T-helper 2 cell (primary cell): ENCODE measurements at places on chromosomes 5 and 9.
A peak's percentile ranks its signal among the peaks of the same experiment; 100 is the strongest.

- no peak for DNase-seq
Observed at GRCh38 chr5:115978779-115979178, 16.5 kb downstream of the LVRN start.

GRCh38 chr9:111953444-111953843, 56.8 kb downstream of the UGCG start:
- no peak for DNase-seq

DNA sequence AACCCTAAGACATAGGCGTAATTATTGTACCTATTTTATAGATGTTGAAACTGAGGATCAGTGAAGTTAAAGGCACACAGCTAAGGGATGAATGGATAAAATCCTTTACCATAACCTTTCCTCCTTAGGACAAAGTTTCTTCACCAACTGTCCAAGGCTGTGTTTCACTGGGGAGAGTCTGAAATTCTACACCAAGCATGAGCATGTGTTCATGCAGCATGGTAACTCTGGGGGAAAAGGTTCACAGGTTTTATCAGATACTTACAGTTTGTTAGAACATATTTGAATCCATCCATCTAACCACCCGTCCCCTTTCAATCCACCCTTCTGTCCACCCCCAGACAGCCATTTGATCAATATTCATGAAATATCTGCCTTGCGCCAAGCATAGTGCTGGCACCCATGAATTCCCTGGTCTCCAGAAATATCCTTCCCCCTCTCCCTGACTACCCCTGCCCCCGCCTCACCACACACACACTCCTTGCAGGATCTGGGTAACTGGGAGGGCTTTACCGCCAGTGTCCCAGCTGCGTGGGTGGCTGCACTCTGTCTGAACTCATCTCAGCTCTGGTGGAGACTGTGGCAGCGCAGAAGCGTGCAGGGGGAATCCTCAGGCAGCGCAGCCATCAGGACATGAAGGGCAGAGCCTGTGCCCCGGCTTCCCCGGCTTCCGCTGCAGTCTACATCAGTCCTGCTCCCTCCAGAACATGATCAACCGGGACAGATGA, 6.3 kb upstream of the KCNIP1 start:
- DNase-seq, result no peak

GRCh38 chr9:131100445-131100844, 4.1 kb downstream of the AIF1L start:
- DNase-seq, result no peak

DNA sequence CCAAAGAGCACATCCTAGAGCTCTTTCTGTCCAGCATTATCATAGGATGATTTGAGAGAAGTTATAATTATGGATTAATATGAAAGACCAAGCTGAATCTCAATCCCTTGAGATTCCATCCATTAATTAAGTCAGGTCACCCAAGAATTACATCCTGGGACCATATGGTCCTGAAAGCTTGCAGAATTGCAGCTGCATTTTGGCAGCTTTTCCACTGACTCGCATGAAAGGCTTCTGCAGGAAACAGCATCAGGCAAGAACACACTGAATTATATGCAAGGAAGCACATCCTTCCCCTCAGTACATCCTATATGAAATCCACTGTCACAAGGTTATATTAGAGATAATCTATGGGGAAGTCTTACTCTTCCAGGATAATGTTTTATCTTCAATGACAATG, 109.1 kb upstream of the CTNND2 start:
- no peak for DNase-seq

DNA sequence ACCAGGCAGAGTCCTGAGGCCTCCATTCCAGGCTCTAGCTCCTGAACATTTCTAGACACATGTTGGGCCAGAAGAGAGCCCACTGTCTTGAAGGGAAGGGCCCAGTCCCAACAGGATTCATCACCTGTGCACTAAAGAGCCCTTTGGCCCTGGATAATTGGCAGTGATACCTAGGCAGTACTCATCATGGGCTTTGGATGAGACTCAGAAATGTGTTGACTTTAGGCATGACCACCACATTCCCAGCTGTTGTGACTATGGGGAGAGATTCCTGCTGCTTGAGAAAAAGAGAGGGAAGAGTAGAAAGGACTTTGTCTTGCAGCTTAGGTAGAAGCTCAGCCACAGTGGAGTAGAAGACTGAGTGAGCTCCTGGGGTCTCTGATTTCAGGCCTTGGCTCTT, 138.4 kb upstream of the DAPK1 start:
- no peak for DNase-seq

DNA sequence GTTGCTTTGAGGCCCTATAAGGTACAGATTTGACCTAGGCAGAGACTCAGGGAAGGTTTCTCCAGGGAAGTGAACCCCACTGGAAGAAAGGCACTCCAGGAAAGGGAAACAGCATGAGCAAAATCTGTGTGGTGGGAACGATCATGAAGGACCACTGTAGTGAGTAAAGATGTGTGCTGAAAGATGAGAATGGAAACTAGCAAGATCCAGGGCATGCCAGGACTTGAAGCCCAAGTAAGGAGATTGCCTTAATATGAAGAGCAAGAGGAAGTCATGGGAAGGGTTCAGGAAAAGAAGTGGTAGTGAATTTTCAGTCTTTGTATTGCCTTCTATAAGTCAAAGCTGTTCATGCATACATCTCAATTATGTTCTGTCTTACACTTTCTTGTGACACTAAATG, 55.2 kb upstream of the SLIT3 start:
- no peak for DNase-seq

DNA sequence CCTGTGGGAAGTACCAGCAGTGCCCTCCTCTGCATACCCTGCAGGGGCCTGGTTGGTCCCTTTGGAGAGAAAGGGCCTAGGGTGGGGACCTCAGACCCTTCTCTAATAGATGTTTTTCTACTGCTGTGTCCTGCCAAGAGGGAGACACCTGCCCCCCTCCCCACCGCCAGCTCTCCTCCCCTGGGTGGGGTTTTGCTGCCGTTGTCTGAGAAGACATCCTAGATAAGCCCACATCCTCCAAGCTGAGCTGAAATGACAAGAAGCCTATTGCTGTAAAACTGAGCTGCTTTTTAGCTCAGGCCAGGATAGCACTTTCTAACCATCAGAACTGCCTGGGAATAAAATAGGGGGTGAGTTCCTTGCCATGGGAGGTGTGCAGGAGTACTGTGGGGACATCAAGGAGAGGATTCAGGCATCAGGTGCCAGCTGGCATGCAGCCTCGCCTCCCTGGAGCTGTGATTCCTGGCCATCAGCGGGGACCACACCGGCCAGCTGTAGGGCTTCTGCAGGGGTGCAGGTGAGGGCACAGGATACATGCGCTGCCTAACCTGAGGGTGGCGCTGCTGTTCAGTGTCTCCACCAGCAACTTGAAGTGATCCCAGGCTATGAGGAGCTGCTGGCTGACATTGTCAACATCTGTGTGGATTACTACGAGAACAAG, 37.9 kb downstream of the CYFIP2 start:
- peak; percentile 18 for DNase-seq
